ENCODE measurements at places on chromosomes 13 and 19.

DNA sequence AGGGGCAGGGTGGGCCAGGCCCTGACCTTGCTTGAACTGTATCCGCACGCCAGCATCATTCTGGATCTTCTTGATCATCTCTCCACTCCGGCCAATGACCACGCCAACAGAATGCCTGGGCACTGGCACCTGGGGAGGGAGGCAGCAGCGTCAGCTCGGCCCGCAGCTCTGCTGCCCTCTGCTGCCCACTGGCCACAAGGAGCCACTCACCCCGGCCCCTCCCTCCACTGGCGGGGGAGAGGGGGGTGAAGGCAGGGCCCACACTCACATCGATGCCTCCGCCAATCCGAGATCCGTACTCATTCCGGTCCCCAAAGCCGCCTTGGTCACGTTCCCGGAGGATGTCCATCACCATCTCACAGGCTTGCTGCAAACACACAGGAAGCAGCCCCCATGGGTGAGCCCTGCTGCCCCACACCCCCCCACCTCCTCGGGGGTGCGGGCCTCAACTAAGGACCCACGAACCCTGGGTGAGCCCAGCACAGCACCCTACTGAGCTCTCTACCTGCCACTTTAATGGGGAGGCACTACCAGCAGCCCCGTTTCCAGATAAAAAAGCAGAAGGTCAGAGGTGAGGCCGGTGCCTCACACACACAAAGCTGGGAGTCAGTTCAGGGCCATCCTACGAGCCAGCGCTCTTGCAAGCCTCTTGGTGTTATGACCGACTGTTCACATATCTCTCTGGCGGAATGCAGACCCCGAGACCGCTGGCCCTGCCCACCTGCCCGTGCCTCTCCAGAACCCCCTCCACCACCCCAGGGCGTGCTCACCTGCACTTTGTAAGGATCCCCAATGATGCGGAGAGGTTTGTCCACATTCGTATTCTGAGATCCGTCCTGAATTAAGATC, 6.7 kb downstream of the KHSRP start:
- DNase-seq: no peak

- no peak for DNase-seq
Measured at GRCh38 chr19:7099597-7099921, 30.1 kb downstream of the ZNF557 start.

- DNase-seq: no peak
Measured at GRCh38 chr13:104315606-104316005, 1249.4 kb upstream of the SLC10A2 start.

GRCh38 chr13:75875450-75875849, 239.3 kb downstream of the LMO7 start:
- no peak for DNase-seq

- no peak for DNase-seq
Measured at GRCh38 chr19:28297586-28298157, 915.3 kb downstream of the UQCRFS1 start.

DNA sequence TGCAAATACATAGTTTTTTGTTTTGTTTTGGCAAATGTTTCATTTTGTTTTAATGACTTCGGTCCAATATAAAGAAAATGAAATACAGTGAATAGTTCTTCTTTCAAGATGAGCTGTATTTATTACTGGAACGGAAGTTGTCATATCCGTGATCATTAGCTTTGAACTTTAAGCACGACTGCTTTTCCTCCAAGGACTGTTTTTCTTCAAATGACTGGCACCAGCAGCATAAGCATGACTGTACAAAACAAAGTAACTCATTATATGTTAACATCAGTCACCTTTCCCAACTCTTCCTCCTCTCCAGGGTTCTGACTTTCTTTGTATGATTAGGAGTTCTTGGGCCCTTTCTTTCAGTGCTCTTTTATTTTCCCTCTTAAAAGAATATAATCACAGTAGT, 20.5 kb downstream of the EDNRB start:
- no peak for DNase-seq

GRCh38 chr19:46493236-46494145, 2.2 kb downstream of the PNMA8B start:
- DNase-seq: no peak

Measured in Jurkat, Clone E6-1 (cell line).